Astrocyte of the spinal cord (primary cell): ENCODE measurements at places on chromosomes 3 and 15.

DNA sequence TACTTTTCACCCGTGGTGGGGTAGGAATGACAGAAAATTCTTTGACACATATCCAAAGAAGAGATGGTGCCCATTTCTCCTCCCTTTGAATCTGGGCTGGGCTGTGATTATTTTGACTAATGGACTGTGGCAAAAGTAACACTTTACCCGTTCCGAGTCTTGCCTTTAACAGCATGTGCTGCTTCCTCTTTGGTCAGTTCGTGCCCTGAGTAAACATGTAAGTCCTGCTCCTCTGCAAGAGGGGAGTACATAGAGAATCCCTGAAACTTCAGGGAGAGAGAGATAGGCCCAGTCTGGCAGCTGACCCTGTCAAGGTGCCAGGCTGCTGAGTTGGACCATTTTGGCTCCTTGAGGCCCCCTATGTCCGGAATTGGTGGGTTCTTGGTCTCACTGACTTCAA lies 243.1 kb downstream of the EPHB1 start:
- no peak for DNase-seq

DNA sequence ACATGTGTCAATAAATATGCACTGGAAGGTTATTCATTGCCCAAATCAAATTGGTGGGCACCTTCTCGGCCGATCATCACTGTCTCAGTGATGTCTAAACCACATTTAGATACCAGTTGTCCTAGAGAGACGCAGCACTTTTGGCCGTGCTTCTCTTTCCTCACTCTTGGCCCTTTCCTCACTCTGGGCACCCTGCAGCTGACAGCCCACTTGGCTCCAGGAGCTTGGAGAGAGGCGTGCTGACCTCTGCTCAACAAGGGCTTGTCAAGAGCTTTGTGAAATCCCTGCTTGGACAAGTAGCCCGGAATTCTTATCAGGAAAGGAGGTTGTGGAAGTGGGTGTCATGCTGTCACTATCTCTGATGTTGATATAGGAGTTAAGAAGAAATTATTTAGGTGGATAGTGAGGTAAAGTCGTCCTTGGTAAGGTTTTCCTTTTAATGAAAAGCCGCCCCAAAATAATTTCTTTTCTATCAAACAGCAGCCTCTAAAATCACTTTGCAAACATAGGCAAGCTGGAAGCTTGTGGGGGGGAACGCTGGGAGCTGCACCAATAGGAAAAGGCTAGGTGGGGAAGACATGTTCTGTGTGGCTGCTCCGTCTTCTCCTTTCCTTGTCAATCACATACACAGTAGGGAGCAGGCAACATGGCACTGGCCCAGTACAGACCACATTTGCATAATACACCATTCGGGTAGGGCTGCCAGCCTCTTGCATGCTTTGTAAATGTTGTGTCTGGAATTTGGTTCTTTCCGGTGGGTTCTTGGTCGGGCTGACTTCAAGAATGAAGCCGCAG lies 126.8 kb upstream of the UBE3A start:
- DNase-seq = no peak

GRCh38 chr15:29259233-29259632 lies 10.4 kb downstream of the NSMCE3 start:
- DNase-seq = no peak

- DNase-seq = no peak
Observed at GRCh38 chr3:18223974-18224373, 201.2 kb downstream of the SATB1 start.
